Stimulated activated CD8-positive, alpha-beta memory T cell treated with anti-CD3 and anti-CD28 coated beads, Interleukin-4, amount 100 ng/mL, for 4 hours (primary cell): ENCODE measurements at places on chromosomes 11 and 22.

DNA sequence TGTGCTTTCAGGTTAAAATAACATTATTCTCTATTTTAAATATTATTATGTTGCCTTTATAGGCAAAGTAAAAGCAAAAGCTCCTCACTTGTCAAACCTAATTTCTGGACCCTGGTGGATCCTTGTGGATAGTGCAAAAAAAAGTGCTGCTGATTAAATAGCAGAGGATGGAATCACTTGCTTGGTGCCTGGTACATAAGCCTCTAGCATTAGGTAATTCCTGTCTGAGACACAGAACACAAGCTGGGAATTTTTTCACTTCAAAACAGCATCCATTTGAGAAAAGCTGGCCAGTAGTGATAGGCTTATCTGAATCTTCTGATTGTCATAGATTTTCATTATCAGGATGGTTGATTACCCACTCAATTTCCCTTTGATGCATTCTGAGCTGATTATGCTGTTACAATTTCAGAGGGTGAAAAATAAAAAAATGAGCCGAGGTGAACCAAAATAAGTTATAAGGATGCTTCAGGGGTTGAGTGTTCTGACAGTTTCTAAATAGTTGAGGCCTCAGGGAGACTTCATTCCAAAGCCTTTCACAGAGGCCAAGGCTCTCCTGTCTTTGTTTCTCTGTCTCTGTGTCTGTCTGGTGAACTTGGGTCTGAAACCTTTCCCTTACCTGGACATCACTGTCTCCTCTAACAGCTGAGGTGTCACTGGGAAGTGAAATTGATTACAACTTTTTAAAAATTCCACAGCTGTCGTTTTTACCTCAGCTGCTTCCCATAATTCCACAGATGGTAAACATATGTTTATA is 242.9 kb downstream of the NELL1 start:
- DNase-seq: no peak

GRCh38 chr11:63821411-63821810 is 8.2 kb downstream of the SPINDOC start:
- no peak for DNase-seq

DNA sequence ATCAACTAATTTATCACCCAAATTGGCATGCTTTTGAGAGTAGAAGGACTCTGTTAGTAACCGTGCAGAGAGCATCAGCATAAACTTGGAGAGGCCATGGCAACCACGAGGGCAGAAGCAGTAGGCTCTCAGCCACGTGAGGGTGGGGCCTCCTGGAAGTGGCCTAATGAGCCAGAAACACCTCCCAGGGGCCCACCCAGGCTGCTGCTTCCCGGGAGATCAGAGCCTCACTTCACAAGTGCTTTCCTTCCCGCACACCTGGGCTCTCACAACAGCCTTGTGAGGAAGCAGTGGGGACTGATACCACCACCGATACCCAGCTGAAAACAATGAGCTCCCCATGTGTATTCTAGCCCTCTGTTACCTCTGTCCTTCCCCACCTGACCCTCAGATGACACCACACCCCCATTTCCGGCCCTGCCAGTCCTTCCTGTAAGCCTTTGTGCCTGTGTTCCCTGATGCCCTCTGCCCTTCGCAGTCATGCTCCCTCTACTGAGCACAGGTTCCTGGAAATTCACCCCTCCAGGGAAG is 17.0 kb downstream of the TRIM29 start:
- DNase-seq: no peak

DNA sequence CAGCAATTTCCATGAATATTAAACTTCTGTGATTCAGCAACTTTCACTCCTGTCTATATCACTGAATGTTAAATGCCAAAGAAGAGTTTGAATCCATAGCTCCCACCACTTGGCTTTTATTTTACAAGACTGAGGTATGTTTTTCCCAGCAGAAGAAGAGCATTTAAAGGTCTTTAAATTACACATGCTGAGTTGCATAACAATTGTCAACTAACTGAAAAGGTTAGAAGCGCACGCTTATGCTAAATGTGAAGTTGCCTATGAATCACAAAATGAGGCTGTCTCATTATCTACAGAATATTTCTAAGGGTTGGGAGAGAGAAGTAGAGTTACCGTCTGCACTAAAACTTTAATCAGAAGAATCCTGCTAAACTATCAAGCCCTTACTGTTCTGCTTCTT is 1086.3 kb downstream of the FAM181B start:
- no peak for DNase-seq

DNA sequence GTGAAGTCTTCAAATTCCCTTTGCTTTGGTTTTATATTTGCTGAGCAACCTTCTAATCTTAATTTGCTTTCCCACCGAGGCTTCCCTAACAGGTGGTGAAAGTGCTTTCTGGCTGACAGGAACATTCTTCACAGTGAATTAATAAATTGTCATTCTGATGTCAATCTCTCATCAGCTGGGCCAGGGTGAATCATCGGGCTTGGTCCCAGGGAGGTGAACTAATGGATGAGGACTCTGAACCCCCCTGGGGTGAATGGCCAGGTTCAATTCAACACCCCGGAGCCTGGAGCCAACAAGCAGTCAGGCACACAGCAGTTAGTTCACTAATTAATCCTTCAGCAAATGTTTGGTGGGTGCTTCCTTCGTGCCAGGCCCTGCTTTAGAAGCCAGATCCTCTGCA is 155.4 kb upstream of the PDGFD start:
- DNase-seq: no peak

DNA sequence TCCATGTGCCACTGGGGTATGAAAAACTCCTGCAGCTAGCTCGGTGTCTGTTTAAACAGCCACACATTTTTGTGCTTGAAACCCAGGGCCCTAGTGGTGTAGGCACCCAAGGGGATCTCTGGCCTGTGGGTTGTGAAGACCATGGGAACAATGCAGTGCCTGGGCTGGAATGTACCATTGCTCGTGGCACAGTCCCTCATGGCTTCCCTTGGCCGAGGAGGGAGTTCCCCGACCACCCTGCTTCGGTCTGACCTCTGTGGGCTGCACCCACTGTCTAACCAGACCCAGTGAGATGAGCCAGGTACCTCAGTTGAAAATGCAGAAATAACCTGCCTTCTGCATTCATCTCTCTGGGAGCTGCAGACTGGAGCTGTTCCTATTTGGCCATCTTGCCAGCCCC is 214.0 kb downstream of the TRPC6 start:
- DNase-seq: no peak

GRCh38 chr11:120431633-120432032 is 79.9 kb upstream of the GRIK4 start:
- DNase-seq: no peak

- no peak for DNase-seq
Observed at GRCh38 chr22:42292732-42293520, 22.5 kb upstream of the TCF20 start.

DNA sequence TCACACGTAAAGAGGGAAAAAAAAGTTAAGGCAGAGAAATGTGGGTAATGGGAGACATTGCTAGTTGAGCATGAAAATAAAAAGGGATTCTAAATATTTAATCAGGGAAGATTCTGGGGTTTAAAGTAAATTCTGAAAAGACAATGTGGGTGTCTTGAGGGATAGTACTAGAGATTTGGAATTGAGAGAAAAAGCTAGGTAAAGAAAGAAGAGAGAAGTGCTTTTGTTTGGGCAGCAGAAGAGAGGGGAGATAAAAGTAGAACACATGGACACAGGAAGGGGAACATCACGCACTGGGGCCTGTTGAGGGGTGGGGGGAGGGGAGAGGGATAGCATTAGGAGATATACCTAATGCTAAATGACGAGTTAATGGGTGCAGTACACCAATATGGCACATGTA is 3.5 kb upstream of the YPEL4 start:
- no peak for DNase-seq

DNA sequence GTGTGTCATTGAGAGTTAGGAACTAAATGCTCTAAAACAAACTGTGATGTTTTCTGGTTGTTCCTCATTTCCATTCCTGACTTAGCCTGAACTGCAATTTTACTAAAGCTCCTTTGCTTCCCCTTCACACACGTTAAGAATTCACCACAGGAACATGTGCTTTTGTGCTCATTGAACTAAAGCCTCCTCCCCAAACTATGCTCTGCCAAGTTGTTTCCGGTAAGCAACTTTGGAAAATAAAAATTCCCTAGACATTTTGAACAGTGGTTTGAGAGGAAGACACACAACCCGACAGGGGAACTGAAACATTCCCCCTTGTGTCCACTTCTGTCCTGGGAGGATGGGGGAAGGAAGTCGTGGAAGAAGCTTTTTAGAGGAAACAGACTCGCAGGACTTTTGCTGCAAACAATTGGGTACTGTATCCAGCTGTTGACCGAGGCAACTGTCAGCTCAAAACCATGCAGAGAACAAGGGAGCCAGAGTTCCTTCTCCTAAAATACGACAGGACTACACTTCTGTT is 66.9 kb downstream of the GAB2 start:
- DNase-seq: no peak

- DNase-seq: no peak
Observed at GRCh38 chr11:9138612-9139579, 47.5 kb upstream of the SCUBE2 start.

- no peak for DNase-seq
Observed at GRCh38 chr11:133957900-133958299, 1.1 kb upstream of the IGSF9B start.

GRCh38 chr22:20656516-20656901 is 117.4 kb upstream of the SERPIND1 start:
- DNase-seq: no peak

DNA sequence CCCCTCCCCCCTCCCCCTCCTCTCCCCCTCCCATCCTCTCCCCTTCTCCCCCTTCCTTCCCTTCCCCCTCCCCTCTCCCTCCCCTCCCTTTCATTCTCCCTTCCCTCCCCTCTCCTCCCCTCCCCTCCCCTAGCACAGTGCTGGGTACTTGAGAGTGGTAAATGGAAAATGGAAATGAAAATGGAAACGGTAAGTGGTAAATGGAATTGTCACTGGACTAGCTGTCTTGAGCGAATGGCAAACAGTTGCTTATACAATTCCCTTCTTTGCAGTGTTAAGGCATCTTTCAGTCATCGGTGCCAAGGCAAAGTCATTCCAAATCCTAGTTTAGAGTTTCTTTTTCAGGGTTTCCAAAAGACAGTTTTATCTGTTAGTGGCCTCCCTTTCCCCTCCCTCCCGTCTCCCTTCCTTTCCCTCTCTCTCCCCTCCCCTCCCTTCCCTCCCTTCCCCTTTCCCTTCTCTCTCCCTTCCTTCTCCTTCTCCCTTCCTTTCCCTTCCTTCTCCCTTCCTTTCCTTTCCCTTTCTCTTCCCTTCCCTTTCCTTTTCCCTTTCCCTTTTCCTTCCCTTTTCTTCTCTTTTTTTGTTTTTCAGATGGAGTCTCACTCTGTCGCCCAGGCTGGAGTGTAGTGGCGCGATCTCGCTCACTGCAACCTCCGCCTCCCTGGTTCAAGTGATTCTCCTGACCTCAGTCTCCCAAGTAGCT is 47.3 kb downstream of the GRAMD1B start:
- no peak for DNase-seq

GRCh38 chr11:27348340-27348873 is 14.6 kb downstream of the CCDC34 start:
- DNase-seq: no peak

DNA sequence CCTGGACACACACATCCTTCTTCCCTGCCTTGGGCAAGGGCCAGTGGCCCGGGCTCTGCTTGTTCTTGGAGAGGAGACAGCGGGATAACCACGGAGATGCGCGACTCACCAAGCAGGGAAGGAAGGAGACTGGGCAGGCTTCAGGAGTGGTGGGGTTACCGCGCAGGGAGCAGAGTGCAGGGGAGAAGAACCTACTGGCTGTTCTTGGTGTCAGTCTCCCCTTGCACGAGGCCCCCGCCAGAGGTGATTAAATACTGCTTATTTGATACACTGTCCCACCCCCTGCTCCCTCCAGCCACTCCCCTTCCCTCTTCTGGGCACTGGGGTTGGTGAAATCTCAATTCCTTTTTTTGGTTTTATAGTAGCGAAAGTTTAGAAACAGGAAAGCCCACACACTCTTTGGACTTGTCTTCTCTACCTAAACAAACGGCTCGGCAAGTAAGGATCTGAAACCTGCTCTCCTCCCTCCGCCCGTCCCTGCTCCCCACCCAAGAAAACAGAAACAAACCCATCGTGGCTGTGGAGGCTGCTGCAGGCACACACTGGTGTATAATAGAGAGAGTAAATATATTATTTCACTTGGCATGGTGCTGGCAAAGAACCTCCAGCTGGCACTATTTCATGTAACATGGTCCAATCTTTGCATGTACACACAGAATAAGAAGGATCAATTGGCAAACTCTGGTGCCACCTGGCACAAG is 10.8 kb downstream of the LARGE2 start:
- no peak for DNase-seq
